Endothelial cell (in vitro differentiated cells): ENCODE measurements at places on chromosomes 11 and 22.

DNA sequence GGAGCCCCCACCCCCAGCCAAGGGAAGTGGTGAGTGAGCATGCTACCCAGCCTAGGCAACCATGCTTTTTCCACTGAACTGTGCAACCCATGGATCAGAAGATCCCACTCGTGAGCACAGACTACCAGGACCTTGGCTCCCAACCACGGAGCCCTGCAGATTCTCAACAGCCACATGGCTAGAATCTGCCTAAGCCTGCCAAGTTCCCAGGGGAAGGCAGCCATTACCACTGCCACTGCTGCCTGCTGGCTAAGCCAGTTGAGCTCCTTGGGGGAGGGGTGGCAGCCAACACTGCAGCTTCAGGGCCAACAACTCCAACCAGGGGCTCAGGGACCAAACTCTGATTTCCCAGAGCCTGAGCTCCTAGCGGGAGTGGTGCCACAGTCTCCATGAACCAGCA, 195.8 kb downstream of the DLG2 start:
- DNase-seq = no peak

DNA sequence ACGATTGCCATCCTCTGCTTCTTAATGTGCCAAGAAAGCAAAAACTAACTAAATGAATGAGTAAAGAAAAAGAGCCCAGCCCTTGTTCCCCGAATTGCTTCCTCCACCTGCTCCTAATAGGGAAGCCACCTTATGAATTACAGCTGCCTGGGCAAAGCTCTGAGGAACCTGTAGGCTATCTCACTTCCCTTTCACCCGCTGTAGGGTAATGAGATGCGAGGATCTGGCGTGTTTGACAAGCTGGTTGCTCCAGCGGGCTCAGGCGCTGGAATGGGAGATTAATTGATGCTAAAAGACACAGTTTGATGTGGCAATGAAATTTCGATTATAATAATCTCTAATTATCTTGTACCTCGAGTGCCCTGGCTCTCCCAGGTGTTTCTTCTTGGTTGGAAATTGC, 256.4 kb downstream of the NTM start:
- DNase-seq = no peak

DNA sequence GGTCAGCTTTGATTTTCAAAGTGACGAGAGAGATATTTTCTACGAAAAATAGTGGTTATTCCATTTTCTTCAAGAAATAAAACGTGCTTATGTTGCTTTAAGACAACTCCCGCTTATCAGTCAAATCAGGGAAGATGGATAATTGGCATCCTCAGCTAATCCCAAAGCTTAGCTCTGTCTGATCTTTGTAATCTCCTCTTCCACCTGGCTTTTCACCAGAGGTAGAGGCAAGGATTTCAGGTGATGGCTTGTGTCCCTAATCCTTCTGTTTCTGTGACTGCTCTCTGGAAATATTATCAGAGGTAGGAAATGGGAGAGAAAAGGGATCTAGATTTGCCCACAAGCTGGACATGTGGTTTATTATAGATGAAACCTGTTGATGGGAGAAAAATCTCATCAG, 78.9 kb downstream of the DBX1 start:
- DNase-seq = no peak

GRCh38 chr11:76135491-76135890, 70.8 kb downstream of the WNT11 start:
- no peak for DNase-seq

GRCh38 chr11:86230921-86231434, 13.6 kb upstream of the EED start:
- no peak for DNase-seq

DNA sequence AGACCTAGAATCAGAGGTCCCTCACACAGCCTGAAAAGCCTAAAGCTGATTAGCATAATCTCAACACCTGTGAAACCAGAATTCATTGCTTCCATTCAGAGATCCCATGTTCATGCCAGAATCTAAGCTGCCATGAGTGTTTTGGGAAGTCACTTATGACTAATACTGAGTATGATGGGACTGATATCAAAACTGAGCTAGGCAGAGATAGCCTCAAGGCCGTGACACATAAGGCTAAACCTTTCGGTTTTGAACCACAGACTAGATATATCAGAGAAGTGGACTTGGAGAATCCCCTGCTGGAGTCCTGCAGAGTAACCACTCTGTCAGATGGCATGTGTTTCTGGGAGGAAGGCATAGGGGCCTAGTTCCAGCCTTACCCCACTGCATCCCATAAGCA, 23.1 kb upstream of the GLYATL2 start:
- DNase-seq = no peak

GRCh38 chr11:68704887-68705286, 20.5 kb downstream of the GAL start:
- no peak for DNase-seq

DNA sequence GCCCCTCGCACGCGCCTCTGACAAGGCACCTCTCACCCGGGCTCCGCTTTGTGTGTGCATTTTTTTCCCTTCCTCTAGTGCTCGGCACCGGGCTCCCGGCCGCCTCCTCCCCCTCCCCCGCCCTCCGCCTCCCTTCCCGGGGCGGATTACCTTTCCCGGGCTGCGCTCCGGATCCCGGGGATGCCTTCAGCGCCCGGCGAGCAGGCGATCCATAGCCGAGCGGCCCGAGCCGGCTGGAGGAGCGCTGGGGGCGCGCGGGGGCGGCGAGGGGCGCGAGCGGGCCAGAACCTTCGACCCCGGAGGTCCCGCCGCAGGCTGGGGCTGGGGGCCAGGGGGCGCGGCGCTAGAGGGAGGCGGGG, 282 bp downstream of the MPPED2 start:
- peak; percentile 63 for DNase-seq

GRCh38 chr11:130710497-130711012, 205.7 kb downstream of the SNX19 start:
- DNase-seq = no peak
